ENCODE measurements at places on chromosomes 3 and 15.

DNA sequence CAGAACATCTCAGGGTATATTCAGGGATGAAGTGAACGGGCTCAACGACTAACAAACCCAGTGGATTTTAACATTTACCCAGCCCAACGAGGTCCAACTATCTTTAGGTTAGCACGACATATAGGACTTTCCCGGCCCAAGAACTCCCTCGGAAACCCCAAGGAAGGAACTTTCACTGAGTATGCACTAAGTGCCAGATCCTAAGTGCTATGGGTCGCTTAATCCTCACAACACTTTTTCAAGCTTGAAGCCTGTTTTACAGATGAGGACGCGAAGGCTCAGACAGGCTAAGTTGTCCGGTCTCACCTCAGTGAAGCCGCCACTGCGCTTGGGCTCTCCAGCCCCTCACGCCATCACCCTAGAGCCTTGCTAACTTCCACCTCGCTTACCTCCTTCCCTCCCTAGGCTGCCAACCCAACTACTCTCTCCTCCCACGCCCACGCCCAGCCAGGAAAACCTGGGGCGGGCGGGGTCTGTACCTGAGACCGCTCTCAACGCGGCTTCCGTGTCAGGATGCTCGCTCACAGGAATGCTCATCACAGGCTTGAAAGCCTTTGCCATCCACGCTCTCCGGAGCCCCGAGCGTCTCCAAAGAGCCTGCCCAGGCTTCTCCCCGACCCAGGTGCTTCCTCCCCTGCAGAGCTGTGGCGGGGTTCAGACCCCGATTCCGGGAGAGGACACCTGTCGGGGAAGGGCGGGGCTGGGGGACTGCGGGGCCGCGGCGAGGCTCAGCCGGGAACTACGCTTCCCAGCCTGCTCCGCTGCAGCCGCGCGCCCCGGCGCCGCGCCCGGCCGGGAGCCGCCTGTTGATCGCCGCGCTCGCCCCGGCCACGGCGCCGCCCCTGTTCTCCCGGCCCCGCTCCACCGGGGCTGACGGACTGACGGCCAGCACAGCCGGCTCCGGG is at the start of gene TMOD2:
TMOD2 (plus strand) TSS at position 806 of the 905 bp plus-strand sequence. CDS start 14,845 bp downstream, outside the sequence.
- DNase-seq: peak; percentile 25

- DNase-seq: peak; percentile 94
Observed at GRCh38 chr3:69838217-69838616, 99.0 kb downstream of the MITF start.

- no peak for DNase-seq
Observed at GRCh38 chr3:177476495-177476894, 279.2 kb upstream of the TBL1XR1 start.

GRCh38 chr3:35223632-35224394 is 415.5 kb upstream of the ARPP21 start:
- DNase-seq: no peak

GRCh38 chr3:22175947-22176346 is 424.9 kb upstream of the ZNF385D start:
- DNase-seq: no peak

- peak; percentile 8 for DNase-seq
Observed at GRCh38 chr3:147921051-147921450, 511.9 kb downstream of the ZIC1 start.

- DNase-seq: no peak
Observed at GRCh38 chr15:57662091-57662744, 44.3 kb upstream of the POLR2M start.

GRCh38 chr15:74788683-74789151 is 6.8 kb downstream of the CSK start:
- no peak for DNase-seq

- peak; percentile 33 for DNase-seq
Observed at GRCh38 chr15:38130205-38130567, 122.5 kb upstream of the SPRED1 start.

GRCh38 chr15:69074843-69075224 is 60.3 kb downstream of the NOX5 start:
- no peak for DNase-seq

GRCh38 chr3:59808446-59808845 is 758.6 kb upstream of the CFAP20DC start:
- no peak for DNase-seq

- no peak for DNase-seq
Observed at GRCh38 chr15:77630956-77631744, 1.6 kb downstream of the LINGO1 start.

GRCh38 chr3:156145866-156146265 is 25.5 kb downstream of the KCNAB1 start:
- DNase-seq: no peak

- no peak for DNase-seq
Observed at GRCh38 chr3:126102011-126102410, 18.1 kb upstream of the SLC41A3 start.

GRCh38 chr3:171525437-171525836 is 65.2 kb upstream of the TNIK start:
- DNase-seq: no peak

DNA sequence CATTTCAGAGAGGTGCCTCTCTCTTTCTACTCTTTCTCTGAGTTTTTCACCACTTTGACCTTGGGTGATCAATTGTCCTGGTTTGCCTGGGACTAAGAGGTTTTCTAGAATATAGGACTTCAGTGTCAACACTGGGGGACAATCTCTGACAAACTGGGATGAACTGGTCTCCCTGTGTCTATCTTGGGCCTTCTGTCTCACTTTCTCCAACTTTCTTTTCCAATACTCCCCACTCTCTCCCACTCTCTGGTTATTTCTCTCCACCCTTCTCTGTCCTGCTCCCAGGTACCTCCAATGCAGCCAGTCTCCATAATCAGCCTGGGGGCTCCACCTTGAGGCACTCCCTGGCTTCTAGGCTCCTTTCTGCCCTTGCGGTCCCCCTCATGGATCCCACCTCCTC is 4.7 kb upstream of the ITGA11 start:
- DNase-seq: no peak

- no peak for DNase-seq
Observed at GRCh38 chr15:92643849-92644815, 11.4 kb downstream of the FAM174B start.

DNA sequence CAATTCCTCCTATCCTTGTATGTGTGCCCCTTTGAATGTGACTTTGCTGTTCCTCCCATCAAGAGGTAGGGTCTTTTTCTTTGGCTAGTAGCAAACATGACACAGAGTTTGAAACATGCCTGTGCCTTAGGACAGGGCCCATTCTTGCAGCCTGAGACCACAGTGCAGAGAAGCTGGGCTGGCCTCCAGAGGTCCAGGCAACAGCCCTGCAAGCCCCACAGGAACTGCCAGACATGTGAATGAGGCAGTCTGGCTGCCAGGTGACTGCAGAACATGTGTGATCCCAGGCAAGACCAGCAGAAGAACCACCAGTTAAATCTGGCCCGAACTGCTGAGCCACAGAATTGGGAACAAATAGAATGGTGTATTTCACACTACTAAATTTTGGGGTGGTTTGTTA is 1.2 kb upstream of the HGD start:
- no peak for DNase-seq

GRCh38 chr15:63080634-63081250 is 38.2 kb downstream of the TPM1 start:
- DNase-seq: no peak

DNA sequence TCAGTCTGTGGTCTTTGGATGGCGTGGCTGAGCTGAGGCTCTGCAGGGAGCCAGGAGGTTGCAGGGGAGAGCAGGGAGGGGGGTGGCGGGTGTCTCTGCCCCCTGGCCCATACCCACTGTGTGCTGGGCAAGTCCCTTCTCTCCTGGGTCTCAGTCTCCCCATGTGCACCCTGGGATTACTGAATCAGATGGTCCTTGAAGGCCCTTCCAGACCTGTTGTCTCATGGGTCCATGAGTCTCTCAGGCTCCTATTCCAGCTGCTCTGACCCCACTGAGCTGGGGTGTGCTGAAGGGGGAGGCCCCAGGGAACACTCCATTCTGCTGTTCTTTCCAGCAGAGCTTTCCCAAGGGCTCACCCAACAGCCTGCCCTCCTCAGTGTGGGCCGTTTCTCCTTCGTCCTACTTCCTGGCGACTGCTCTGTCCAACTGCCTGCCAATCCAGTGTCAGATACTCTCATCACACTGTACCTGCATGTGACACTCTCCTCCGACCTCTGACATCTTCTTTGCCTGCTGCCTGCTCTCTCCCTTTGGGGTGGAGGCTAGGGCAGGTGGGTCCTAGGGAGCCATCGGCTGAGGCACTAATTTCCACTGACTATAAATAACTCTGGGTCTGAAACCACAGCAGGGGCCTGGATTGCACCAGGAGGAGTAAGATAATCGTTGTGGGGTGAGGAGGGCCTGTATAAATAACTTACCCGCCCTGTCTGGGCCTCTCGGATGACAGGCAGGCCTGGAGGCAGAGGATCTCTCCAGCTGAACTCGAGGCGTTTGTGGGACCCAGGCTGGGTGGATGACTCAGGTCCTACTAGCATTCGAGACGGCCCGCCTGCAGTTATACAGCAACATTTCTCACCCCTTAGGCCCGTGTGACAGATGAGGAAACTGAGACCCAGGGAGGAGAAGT is 67.1 kb downstream of the ATP2B2 start:
- DNase-seq: peak; percentile 92

DNA sequence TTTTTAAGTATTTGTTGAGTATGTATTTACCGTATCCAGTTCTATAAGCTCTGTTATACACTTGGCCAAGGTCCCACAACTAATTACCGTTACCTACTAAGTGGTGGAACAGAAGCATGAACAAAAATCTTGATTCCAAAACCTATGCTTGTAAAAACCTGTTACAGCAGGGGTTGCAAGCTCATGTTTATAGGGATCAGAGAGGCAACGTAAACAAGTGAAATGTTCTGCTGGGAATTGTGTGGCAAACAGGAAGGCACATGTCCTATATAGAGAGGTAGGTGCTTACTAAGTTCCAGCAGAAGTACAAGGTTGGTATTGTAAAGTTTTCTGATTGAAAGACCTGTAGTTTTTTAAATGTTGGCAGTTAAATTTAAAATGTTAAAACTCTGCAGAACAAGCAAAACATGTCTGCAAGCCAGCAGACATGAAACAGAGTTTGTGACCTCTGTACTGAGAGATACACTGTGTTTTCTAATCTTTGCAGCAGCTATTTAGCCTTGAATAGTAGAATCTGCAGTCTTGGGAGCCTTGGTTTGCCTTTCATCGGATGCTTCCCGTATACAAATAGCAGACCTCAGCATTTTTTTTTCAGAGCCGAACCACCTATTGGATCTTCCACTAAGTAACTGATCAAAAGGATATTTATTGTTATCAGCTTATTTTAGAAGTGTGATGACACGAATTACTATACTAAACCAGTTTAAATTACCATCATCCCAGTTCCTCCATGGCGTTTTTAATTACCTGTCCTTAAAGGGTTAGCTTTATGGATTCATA is 11.4 kb downstream of the IREB2 start:
- no peak for DNase-seq

DNA sequence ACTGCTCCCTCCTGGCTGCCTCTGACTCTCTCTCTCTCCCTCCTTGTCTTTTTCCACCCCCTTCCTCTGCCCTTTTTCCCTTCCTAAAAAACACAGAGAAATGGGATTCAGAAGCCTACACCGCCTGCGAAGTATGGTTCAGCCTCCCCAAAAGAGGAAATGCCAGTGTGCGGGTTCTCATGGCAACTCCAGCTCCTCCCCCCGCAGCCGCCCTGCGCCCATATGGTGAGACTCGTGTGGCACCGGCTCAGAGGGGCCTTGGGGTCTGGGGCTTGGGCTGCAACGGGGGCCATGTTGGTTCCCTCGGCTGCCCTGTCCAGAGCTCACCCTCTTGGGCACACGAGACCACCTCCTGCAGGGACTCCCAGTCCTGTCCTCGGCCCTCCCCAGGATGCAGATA is 23.6 kb upstream of the LINGO1 start:
- no peak for DNase-seq

DNA sequence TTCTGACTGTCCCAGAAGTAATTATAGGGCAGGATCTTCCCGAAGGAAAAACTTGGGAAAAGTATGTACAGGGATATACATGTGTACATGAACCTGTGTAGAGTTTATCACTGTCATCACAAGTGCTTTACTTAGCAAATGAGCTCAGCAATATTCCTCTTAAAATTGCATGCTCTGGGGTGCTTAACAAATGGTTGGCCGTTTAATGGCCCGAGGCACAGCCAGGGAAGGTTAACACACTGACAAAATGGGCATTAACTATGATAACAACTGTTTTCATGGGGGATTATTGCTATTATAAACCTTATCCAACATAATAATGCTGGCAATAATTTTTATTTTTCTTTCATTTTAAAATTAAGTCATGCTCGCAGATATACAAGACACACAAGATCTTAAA is 459.3 kb downstream of the TUSC7 start:
- DNase-seq: no peak

- DNase-seq: no peak
Observed at GRCh38 chr3:49119036-49119435, 1.6 kb downstream of the USP19 start.

DNA sequence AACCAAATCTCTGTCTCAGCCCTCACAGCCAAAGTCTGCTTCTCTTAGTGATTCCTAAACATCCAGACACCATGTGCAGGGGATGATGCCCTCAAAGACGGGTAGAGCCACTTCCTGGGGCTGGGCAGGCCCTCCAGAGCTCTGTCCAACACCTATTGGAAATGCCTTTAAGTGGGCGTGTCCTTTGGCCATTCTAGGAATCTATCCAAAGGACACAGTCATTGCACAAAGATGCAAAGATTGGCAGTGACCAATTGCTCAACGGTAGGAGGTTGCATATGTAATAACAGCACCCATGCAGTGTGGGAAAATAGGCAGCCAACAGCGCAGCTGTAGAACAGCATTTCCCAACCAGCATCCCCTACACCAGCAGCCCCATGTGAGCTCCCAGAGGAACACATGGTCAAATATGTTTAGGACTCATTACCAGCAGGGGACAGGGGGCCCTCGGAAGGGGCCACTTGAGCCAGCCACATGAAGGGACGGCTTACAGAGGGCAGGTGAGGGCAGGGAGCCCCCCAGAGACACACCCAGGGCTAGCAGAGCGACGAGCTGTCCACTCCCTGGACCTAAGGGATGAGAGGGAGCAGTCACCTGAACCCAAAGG is 142.8 kb upstream of the IQSEC1 start:
- peak; percentile 92 for DNase-seq

DNA sequence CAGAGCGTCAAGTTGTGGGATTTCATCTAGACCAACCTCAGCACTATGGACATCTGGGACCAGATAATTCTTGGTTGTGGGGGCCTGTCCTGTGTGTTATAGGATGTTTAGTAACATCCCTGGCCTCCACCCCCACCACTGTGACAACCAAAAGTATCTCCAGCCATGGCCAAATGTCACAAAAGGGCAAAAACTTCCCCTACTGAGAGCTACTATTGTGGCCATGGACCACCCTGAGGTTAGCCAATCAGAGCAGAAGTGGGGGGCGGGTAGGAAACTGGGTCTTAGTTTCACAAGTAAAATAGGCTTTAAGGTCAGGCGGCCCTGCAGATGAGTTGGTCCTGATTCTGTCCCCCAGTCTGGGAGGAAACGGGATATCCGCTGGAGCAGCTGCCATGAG is 25.4 kb downstream of the KIF7 start:
- DNase-seq: no peak

GRCh38 chr3:43156812-43157455 is 51.1 kb upstream of the POMGNT2 start:
- DNase-seq: no peak
